Memory B cell (primary cell): ENCODE measurements at places on chromosomes 11 and 22.

GRCh38 chr11:113555071-113555619 lies 79.9 kb upstream of the DRD2 start:
- no peak for DNase-seq

DNA sequence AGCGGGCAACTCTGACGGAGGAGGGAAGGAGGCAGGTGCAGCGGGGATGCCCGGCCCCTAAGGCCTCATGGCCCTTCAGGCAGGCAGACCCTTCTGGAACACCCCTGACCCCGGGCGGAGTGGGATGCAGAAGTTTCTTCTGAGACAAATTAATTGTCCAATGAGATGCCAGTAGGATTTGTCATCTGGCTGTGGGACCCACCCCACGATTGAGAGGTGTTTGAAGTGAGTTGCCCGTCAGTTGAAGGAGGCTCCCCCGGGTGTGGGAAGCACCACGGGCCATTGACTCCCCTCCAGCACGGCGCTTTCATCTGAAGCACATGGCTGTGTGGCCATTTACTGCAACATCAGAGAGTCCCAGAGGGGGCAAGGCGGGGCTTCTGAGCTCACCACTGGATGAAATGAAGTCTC lies 527.8 kb downstream of the BRD1 start:
- DNase-seq, result no peak

- no peak for DNase-seq
Measured at GRCh38 chr11:57596266-57596885, 1.1 kb upstream of the SERPING1 start.

- no peak for DNase-seq
Measured at GRCh38 chr11:66291706-66292542, at the start of gene TMEM151A. Gene TMEM151A (plus strand): TSS chr11:66291894. CDS start chr11:66292014, 120 bp downstream.

- DNase-seq, result no peak
Measured at GRCh38 chr11:95442531-95443050, 211.6 kb upstream of the SESN3 start.

DNA sequence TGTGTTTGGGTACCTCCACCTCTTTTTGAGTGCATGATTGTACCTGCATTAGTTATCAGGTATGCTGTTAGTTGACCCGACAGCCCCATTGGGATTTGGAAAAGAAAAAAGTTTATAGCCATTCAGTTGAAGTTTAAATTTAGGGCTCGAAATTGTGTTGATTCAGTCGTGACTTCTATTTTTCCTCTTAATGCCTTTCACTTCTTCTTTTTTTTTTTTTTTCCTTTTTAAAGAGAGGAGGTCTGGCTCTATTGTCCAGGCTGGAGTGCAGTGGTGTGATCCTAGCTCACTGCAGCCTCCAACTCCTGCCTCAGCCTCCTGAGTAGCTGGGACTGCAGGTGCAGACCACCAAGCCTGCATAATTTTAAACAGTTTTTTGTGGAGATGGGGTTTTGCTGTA lies 2.3 kb downstream of the STT3A start:
- no peak for DNase-seq
